Osteoblast (primary cell): ENCODE measurements at places on chromosomes 6 and 20. TPM values are rescaled to one million over a fixed set of nuclear protein-coding genes. Genes with fewer than 3 reads are reported as not detected.

ENPP5 gene
- 2.5 and 5.3 TPM in 2 replicates for total RNA-seq

GRCh38 chr6:125791820-125792165 lies 1.0 kb downstream of the NCOA7 start:
- peak; percentile 84 for DNase-seq
- peak overlapping the region; percentile 88 for H3K4me3 ChIP-seq
- H3K36me3 ChIP-seq = no peaks in the 10 kb centered on the region
- H3K27me3 ChIP-seq = no peaks in the 10 kb centered on the region
- H3K4me1 ChIP-seq = peaks cover 47% of the 10 kb centered on the region

DNA sequence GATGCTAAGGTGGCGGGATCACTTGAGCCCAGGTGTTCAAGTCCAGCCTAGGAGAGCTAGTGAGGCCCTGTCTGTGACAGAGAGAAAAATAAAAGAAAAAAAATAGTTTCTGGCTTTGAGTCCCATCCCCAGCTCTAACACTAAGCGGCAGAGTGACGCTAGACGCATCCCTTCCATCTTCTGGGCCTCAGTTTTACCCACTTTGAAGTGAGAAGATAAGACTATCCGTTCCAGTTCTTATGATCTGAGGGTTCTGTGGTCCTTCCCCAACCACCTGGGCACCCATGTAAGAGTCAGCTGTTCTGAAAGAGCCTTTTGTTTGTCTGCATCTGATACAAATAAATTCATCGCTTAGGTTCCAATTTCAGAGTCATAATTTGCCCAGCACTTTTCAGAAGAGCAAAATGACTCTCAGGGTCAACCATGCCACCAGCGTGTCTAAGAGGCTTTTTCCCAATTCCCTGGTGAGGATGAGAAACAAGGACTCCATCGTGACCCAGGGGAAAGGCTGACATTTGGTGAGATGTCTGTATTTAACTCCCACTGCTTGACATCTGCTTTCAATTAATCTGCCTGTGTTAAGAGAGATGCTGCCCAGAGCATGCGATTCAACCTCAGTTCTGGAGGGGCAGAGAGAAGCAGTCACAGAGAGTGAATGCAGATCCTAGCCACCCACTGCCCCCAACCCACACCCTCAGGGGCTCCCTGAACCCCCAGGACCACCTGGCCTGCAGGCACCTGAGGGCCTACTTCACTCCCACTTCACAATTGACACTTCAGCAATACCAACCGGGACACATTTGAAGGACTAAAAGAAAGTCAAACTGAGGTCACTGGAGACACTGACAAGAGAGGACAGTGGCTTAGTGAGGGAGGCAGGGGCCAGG lies 131.6 kb upstream of the TOP1 start:
- DNase-seq = no peak
- no peak overlapping the region for H3K4me3 ChIP-seq
- no peaks in the 10 kb centered on the region for H3K36me3 ChIP-seq
- H3K4me1 ChIP-seq = no peaks in the 10 kb centered on the region
- H3K27me3 ChIP-seq = peaks cover 8% of the 10 kb centered on the region
- no peak overlapping the region for H3K27ac ChIP-seq

DNA sequence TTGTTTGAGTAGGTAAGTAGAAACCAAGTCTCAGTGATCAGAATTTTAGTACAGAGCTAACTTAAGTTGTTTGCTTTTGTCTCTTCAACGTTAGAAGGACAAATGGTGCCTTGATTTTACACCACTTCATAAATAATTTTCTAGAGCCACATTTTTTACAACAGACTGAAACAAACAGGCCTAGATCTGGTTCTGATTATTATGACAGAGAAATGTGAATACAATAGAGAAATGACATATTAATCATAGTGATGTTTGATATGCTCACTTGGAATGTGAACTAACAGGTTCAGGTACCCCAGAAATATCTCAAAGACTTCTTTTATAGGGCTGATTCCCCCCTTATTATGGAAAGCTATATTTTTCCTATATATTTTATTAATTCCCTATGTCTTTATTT lies 760.6 kb downstream of the KIF16B start:
- no peaks in the 10 kb centered on the region for H3K27me3 ChIP-seq
- no peak overlapping the region for H3K4me3 ChIP-seq
- H3K27ac ChIP-seq = no peak overlapping the region
- H3K4me1 ChIP-seq = no peaks in the 10 kb centered on the region
- no peaks in the 10 kb centered on the region for H3K36me3 ChIP-seq

DNA sequence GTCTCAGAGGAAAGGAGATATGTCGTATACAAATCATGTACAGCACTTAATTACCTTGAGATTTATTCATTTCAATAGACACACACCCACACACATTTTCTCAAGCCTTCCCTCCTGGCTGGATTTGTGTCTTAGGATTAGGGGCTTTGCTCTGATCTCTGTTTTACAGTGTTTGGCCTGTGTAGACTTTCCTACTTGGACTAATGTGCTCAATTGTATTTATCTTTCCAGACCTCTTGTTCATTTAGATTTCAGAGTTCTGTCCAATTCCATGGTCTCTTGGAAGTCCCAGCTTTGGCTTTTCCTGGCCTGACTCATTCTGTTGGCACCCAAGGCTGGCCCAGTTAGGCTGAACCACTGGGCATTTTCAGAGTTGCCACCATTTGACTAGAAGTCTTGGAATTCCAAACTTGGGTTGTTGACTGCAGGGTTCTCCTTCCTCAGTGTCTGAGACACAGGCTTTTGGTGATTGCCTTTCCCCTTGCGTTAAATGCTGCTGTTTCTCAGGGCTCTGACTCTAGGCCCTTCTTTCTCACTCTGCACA lies 8.9 kb upstream of the RFPL4B start:
- H3K4me3 ChIP-seq = no peak overlapping the region
- peak overlapping the region; percentile 40 for H3K27ac ChIP-seq
- no peaks in the 10 kb centered on the region for H3K36me3 ChIP-seq
- no peaks in the 10 kb centered on the region for H3K27me3 ChIP-seq
- peak; percentile 44 for DNase-seq
